ENCODE measurements at places on chromosomes 4 and X.

- no peak for DNase-seq
Observed at GRCh38 chrX:130340271-130340670, 552 bp downstream of the SLC25A14 start.

DNA sequence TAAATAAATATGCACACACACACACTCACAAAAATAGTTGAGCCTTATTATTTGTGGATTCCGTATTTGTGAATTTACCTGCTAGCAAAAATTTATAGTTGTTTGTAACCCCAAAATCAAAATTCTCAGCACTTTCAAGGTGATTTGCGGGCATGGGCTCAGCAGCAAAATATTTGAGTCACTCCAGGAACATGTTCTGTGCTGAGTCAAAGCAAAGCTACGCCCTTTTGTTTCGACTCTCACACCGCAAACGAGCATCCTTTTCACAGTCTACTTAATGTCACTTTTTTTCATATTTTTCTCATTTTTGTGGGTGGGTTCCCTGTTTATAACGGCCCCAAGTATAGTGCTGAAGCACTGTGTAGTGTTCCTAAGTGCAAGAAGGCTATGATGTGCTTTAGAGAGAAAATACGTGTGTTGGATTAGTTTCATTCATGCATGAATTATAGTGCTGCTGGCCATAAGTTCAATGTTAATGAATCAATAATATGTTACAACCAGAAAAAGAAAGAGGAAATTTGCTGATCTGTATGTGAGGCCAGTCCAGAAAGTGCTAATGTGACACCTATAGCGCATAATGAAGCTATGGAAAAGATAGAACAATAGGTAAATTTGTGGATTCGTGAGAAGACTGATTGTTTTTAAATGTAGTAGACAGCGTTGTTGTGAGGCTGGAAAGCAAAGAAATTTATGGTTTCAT lies 723.2 kb upstream of the AGA start:
- no peak for DNase-seq

DNA sequence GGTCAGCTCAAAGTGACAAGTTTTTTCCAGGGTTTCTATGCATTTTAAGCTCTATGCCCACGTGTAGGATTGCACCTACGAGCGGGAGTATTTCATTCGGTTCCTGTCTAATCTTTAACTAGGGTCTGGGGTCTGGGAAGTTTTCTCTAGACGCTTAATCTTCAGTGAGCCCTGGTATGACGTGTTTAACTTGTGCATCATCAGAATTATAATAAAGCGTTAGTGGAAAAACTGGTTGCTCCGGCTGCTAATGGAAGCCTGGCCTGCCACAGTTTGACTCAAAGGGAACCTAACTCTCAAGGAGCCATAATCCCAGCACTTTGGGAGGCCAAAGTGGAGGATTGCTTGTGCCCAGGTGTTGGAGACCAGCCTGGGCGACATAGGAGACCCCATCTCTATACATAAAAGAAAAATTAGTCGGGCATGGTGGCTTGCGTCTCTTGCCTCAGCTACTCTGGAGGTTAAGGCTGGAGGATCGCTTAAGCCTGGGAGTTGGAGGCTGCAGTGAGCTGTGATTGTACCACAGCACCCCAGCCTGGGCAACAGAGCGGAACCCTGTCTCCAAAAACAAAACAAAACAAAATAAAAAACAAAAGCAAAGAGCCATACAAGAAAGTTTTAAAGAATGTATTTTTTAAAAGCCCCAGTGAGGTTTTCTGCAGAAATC lies 30.2 kb downstream of the ARSD start:
- DNase-seq = no peak

GRCh38 chr4:71625005-71625404 lies 158.9 kb downstream of the GC start:
- no peak for DNase-seq

DNA sequence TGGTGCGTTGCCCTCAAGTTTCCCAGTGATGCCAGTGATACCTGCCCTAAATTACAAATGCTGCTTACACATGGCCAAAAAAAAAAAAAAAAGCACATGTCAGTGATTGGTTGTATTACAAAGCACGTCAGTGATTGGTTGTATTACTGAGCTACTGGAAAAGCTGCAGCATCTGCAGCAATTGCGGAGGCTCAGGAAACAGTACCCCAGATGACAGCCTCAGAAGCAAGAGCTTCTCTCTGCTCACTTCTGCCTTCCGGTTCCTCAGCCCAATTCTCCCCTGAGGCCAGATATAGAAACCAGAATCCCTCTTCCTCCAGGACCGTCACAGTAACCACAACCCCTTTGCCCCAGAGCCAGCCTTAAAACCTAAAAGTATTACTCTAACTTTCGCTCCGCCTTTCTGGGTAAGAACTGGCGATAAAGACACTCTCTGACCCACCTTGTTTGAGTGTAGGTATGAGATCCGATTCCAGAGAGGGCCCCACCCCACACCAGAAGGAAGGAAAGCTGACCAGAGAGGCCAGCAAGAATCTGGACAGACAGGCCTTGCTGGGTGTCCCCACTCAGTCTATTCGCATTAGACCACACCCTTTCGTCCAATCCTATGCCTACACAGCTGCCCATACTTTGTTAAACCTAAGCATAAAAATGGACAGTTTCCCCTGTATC lies 85.0 kb upstream of the SORBS2 start:
- no peak for DNase-seq

DNA sequence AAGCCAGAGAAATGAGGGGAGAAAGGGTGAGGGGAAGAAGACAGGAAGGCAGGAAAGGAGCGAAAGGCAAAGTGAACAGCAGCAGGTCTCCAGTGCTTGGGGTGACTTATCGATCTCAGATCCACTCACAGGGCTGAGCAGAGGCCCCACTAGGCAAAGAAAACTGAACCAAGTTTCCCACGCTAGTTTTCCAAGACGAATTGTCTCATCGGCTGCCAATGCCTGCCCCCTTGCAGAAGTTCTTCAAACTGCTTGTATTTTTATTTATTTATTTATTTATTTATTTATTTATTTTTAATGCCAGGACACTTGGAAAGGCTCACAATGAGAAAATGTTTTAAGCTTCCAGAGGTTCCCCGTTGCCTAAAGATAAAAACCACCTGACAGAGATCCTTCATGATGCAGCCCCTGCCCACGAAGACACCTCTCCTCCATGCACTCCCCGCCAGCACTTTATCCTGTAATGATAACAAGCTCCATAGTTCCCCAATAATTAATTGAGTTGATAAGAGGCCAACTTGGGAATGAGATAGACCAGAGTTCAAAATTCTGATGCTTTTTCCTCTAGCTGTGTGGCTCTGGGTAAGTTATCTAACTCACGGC lies 43.2 kb downstream of the QDPR start:
- peak; percentile 22 for DNase-seq

GRCh38 chrX:20664774-20665173 lies 398.1 kb upstream of the RPS6KA3 start:
- DNase-seq = no peak

GRCh38 chr4:141081921-141082395 lies 51.3 kb downstream of the RNF150 start:
- no peak for DNase-seq

DNA sequence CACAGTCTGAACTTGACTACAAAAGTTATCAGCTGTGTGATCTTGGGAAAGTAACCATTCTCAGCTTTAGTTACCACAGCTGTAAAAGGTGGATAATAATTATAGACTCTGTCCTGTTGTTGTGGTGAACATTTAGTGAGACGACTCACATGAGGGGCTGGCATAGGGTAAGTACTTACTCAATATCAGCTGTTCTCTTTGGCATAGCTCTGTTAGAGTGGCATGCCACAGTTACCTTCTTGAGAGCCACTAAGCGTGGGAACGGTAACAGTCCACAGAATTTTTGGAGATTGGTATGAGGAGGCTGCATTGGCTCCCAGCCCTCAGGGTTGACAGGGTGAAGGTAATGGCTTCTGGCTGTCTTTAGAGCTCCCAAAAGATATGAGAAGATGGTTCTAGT lies 13.2 kb upstream of the HAND2 start:
- DNase-seq = no peak

- DNase-seq = no peak
Observed at GRCh38 chrX:110795645-110796406, at the start of gene CHRDL1. TSS of gene CHRDL1 (minus strand) at chrX:110795817. CDS start at chrX:110792181, 3,636 bp downstream.

DNA sequence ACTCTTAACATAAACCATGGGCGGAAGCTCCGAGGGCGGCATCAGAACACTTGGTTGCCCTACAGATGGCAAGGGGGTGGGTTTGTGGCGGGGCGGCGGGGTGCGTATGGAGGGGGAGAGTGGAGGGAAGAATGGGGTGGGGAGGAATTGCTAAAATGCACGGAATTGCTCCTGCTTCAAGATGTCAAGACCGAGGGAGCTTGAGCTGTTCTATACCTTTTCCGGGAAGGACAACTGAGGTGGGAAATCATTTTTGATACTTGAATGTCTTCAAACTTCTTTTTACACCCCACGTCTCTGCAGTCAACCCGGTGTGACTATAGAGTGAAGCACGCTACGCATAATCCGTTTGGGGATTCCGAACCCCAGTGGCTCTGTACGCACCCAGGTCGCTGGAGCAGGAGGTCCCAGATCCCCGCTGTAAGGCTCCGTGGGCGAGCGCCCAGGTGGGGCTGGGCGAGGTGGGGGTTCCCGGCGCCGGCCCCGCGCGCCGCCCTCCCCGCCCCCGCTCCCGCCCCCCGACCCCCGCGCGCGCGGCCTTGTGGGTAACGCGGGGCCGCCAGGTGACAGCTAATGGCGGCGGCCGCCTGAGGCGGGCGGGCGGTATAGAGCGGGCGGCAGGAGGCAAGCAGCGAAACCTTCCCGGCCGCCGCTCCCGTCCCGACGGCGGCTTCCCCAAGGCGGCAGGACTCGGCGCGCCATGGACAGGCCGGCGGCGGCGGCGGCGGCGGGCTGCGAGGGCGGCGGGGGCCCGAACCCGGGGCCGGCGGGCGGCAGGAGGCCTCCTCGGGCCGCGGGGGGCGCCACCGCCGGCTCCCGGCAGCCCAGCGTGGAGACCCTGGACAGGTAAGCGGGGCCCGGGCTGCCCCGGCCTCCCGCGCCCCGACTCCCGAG lies at the start of gene MTMR1:
MTMR1 (plus strand) TSS at position 566 of the 894 bp plus-strand sequence; CDS start at position 701, 135 bp downstream.
- no peak for DNase-seq

- no peak for DNase-seq
Observed at GRCh38 chrX:144918936-144919335, 328.4 kb upstream of the SPANXN1 start.

- DNase-seq = peak; percentile 62
Observed at GRCh38 chr4:55398461-55398860, 2.7 kb downstream of the TMEM165 start.

GRCh38 chrX:103999234-103999633 lies 14.3 kb downstream of the H2BW1 start:
- no peak for DNase-seq

DNA sequence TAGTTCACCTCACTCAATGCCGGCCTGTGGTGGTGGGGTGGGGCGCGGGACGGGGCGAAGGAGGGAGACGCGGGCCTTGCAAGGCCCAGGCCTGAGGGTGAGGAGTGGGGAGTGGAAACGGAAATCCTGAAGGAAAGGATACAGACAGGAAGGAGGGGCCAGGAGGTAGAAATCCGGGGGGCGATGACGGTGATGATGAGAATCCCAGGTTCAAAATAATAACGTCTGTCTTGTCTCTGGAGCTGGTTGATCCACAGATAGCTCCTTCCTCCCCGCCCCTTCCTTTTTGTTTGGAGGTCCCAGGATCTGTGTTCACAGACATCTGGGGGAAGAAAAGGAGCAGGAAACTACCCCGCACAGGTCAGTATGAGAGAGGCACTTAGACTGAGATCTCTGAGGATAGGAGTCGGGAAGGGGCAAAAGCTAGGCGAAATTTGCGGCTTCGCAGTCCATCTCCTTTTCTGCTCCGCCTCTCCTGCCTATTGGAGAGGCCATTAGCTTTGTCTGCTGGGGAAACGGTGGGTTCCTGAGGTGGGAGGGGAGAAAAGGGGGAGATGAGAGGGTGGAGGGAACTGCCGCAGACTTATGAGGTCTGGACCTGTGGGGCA lies 746 bp downstream of the TCEAL7 start:
- DNase-seq = no peak

GRCh38 chrX:19256986-19257385 lies 86.7 kb upstream of the PDHA1 start:
- DNase-seq = no peak

GRCh38 chr4:8157944-8158709 lies 486 bp downstream of the ABLIM2 start:
- no peak for DNase-seq

GRCh38 chr4:120018786-120019185 lies 47.9 kb downstream of the MAD2L1 start:
- no peak for DNase-seq

DNA sequence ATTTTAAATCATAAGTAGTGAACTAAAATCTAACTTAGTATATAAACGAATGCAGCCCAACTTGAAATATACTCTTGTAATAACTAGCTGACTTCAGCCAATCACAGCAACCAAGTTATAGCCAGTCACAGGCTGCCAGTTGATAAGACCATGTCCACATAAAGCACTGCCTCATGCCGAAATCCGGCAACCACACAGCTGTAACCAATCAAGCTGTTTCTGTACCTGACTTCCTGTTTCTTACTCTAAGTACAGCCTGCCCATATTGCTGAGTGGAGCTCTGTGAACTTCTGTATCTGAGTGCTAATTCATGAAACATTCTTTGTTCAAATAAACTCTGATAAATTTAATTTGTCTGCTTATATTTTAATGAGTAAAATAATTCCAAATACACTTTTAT lies 805.3 kb upstream of the EPHA5 start:
- no peak for DNase-seq

DNA sequence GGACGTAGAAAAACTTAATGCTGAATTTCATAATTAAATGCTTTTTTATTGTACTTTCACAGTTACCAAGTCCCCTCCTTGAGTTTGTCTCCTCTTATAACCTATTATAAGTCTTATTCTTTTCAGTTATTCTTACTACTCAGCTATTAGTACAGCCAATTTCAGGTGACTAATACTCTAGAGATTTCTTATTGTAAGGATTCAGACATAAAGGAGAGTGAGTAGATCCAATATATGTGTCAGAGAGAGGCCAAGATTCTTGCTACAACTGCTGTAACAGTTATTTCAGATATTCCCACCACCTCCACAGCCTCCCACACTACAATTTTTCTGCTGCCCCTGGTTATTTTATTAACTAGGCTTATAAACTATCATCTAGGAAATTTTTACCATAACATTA lies 274.5 kb downstream of the GPAT3 start:
- no peak for DNase-seq

- DNase-seq = peak; percentile 57
Observed at GRCh38 chr4:5050520-5051277, 581 bp upstream of the STK32B start.

DNA sequence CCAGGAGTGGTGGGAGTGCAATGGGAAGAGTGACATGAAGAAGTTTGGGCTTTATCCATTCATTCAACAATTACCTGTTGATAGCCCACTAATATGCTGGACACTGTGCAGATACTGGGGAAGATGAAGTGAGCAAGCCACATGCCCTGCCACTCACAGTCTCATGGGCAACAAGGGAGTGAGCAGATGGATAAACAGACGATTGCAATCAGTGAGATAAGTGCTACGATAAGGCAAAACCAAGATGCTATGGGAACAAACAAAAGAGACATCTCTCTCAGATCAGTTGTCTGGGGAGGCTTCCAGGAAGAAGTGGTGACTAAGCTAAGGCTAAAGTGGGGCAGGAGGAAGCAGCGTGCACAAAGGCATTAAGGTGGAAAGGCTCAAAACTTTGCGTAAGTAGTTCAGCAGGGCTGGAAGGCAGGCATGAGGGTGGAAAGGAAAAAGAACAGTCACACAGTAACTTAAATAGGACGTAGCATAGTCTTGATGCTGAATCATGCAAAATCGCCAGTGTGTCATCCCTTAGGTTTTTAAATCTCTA lies 31.7 kb downstream of the GAB3 start:
- DNase-seq = no peak

Data from hematopoietic multipotent progenitor cell treated with erythropoietin and hydrocortisone succinate and interleukin-3 and kit ligand, for 15 days (in vitro differentiated cells).